Posterior vena cava (tissue), 2 donors: ENCODE measurements at places on chromosomes 3 and 15. TPM values are rescaled to one million over a fixed set of nuclear protein-coding genes. Genes with fewer than 3 reads are reported as not detected.
A peak's percentile ranks its signal among the peaks of the same experiment; 100 is the strongest.

DNA sequence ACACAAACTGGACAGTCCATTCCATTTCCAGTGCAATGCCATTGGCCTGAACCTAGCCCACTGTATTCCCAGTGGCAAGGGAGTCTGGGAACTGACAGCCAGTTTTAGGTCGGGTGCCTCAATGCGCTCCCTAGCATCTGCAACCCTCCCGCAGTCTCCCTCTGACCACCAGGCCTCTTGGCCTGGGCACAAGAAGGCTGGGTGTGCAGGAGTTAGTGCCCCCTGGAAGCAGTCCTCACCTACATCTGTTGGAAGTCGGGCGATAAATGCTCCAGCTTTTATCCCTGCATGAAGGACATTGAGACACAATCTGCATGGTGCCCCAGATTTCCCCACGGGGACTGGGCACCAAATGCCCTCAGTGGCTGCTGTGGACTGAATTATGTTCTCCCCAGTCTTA is 12.7 kb downstream of the C3orf22 start:
- DNase-seq: peak; percentile 12

- DNase-seq: no peak
Observed at GRCh38 chr15:51629612-51630011, 7.0 kb upstream of the DMXL2 start.

DNA sequence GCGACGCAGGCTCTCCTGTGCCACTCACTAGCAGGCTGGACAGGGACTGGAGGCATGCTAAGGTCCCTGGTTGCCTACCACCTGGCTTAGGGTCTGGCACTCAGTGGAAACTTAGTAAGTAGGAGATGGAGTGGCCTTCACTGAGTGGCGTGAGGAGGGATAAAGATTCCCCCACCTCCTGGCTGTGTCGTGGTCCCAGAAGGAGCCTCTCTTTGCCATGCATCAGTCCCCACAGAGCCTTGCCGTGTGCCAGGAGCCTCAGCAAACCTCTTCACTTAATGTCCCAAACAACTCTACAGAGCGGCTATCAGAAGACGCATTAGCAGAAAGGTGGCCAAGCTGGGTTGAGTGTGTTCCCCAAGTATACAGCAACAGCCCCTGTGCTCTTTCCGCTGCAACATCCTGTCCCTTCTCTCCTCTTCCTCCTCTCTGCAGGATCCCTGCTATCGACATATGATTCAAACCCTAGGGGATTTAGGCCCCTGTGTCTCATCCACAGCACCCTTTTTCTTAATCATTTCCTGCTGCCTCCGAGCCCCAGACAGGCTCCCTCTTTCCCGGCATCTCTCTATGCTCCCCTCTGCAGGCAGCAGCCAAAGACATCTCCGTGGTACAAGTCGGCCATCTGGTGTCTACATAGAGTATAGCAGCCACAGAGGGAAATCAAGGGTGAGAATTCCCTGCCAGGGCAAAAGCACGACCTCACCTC is 66.7 kb downstream of the SLC6A1 start:
- DNase-seq: no peak

DNA sequence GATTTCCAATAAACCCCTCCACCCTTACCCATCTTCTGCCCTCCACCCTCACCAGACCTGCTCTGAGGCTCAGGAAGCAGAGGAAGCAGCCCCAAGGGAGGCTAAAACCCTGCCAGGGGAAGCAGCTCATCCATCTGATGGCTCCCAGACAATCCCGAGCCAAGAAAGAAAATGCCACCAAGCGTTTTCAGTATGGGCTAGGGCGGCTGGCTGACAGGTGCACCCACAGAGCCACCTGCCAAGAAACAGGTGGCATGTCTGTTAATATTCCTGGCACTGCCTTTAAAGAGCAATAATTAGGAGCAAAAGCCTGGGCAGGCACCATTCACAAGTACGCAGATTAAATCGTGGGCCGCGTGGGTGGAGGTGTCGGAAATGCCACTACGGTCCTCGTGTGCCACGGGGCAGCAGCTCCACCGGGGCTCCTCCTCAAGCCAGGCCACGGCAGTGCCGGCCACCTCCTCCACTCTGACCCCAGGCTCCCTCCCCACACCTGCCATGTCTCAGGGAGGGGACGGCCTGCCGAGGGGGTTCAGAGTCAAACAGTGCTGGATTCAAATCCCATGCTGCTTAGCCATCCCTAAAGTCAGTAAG is 23.9 kb upstream of the GRIP2 start:
- no peak for DNase-seq

- no peak for DNase-seq
Observed at GRCh38 chr15:51390966-51391422, 49.5 kb downstream of the GLDN start.

GRCh38 chr3:193870376-193871219 is 265.4 kb upstream of the HES1 start:
- no peak for DNase-seq

The KLHL40 gene
- not detected for total RNA-seq

DNA sequence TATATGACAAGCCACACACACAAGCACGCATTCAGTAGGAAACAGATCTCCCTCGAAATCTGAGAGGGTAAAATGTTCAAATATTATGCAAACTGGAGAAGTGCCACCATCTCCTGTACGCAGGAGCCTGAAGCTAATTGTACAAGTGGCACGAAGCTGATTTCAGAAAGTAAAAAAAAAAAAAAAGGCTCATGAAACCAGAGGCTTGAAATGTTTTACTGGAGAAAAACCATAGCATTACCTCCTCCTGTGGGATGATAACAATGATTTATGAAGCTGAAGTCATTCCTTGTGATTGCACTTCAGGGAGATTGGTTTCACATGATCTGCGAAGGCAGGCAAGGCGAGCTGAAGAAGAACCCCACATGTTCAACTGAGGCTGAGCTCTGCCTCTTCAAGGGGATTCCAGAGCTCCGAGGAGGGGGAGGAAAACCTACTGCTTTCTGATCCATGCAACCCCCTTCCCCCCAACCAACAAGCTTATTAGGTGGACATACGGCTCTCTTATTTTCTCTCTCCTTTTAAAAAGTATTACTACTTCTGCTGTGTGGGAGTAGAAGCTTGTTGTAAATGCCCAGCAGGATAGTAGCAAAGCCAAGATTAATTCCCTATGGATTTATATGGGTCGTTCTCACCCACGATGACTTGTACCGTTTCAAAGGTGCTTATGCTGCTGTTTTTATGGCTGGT is 101.1 kb downstream of the GREM1 start:
- DNase-seq: no peak

GRCh38 chr3:75101329-75102147 is 487.1 kb upstream of the CNTN3 start:
- DNase-seq: peak; percentile 53

The ISL2 gene
- total RNA-seq: not detected

DNA sequence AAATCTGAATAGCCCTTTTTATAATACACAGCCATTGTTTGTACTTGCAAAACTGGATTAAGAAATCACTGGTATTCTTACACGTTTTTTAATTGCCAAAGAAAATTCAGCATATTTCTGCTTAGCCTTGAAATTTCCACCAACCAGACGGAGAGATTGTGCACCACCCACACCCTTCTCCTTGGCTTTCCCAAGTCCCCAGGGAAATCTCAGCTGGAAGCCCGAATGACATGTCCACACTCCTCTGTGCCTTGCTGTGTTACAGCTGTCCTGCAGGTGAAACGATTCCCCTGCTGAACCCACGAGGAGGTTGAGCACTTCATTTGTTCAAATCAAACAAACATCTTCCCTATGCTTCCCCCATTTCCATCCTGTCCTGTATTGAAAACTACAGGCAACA is 49.6 kb upstream of the PPARG start:
- no peak for DNase-seq

DNA sequence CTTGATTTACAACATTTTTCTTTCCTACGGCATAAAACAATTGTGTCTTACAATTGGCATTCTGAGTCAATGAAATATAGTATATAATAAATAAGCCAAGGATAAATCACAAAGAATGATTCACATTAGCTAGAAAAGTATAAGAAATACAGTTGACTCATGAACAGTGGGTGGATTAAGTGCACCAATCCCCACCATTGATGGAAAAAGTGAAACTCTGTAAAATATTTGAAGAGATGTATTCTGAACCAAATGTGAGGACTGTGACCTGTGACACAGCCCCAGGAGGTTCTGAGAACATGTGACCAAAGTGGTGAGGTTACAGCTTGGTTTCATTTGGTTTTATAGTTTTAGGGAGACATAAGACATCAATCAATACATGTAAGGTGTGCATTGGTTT is 227.5 kb downstream of the ALCAM start:
- DNase-seq: no peak

DNA sequence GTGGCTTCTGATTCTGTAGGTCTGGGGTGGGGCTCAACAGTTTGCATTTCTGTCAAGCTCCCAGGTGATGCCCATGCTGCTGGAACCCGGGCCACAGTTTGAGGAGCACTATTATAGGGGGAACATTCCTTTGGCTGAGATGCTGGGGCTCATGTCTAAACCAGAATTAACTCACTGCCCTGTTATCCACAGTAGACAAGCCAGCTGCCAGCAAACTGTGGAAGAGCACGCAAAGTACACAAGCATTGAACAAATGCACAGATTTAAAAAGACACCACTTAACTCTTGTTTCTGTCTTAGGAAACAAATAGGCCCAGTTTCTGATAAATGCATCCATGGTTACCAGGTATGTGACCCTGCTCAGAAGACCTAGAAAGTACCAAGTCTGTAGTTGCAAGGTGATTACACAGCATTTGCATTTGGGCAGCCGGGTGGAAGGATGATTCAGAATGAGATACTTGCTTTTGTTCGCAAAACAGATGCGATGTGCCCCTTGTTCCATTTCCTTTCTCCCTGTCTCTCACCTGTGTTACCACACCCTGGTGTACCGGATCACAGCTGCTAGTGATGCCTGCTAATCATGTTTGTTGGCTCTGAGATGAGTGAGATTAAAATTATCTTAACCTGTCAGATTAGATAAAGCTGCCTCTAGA is 12.4 kb downstream of the GYG1 start:
- DNase-seq: no peak

DNA sequence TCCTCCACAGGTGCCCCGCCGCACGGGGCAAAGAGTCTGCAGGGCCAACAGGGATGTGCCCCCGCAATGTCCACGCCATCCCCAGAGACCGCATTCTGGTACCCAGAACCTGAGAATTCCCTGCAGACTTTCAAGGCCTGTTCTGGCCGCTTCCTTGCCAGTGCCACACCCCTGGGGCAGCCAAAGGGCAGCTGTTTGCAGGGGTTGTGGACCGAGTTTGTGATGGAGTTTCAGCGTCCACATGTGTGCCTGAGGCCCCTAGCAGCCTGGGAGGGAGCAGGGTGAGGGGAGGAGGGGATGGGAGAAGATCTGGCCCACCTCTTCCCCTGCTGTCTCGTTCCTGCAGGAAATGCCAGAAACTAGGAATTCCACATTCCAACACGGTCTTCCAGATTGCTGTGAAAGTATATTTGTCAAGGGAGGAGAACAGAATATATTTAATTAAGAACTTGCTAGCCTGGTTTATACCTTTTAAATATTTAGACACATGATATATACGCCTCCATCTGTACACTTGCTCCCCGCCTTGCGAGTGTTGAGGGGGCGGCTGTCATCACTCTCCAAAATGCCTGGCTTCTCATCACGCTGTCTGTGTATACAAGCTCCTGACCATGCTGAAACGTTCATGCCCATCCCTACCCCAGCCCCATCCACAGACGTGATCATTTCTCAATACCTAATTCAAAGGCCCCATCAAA is 31.1 kb upstream of the RASA2 start:
- DNase-seq: no peak

DNA sequence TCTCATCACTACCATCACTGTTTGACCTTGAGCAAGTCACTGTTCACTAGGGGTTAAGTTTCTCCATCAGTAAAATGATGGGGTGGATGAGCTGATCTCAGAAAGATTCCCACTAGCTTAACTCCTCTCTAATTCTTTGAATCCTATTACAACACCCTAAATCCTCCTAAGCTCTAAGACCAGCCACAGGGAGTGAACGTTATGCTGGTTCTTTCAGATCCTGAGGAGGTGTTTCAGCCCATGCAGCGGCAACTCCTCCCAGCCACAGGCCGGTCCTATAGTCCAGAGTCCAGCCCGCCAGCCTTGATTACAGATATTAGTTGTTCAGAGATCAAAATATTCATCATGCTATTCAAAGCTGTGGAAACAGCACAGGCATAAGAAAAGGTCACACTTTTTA is 15.1 kb downstream of the MB21D2 start:
- DNase-seq: no peak

DNA sequence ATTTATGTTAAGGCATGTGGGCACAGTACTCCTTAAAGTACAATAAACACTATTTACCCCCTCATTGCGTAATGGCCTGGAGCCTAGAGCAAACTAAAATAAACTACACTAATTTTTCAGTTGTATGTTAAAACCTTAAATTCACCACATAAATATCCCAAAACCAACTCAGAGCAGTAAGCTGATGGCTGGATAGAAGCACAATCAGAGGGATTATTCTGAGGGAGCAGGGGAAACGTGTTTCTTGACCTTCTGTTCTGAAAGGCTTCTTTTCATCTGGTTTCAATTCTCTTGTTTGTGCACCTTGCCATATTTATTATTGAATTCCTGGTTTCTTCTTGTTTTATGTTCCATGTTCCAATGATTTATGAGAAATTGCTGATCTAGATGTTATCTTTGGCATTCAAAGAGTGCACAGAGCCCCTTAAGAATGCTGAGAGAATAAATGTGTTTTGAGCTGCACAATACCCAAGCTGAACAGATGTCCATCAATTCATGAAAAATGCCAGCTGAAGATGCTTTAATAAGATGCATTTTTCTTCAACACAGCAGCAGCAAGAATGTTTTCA is 29.6 kb downstream of the RPL22L1 start:
- DNase-seq: no peak

The TLR9 gene
- 0.46 TPM for total RNA-seq

DNA sequence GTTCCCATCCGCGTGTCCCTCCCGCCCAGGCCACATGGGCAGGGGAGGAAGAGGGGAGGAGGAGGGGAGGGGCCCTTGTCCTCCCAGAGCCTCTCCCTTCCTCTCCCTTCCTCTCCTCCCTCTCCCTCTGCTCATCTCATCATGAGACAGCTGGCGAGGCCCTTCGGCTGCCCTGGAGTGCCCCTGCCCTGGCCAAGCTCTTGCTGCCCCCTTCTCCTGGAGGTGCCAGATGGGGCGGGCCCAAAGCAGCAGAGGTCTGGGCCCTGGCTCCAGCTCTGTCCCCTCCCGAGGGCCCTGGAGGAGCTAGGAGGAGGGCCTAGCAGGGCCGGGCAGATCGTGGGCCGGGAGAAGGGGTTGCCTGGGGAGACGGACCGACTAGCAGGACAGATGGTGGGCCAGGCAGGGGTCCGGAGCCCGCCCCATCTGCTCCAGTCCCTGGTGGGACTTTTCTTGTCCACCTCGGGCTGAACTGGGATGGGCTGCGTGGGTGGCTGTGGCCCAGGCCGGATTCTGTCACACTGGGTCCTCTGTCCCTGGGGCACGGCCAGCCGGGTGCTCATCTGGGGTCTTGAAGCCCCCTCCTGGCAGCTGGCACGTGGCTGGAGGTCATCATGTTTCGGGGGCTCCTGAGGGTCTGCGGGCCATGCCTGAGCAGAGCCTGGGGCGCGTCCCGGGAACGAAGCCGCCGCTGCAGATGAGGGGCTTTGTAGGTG is 183.4 kb downstream of the GOLGA6L6 start:
- peak; percentile 86 for DNase-seq
